SHP77 (cell line): ENCODE measurements at places on chromosomes 2 and 18.

- no peak for DNase-seq
Observed at GRCh38 chr18:50721451-50722120, 98.2 kb downstream of the MRO start.

DNA sequence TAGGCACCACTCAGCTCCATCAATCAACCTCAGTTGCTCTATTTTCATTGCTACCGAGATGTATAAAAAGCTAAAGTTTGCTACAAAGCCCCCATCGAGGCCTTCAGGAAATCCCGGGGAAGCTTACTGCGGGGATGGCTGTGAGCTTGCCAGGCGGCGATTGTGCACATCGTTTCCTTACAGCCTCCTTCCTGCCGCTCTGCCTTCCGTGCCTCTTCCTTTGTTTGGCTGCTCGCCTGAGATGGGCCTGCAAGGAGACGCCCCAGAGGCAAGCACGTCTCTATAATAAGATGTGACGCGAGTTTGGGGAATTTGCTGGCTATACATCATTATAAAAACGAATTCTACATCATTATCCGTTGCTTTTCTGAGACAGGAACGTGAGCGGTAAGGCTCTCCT, 41.6 kb downstream of the DHRS9 start:
- DNase-seq: no peak

GRCh38 chr2:25623361-25623760, 50.0 kb downstream of the DTNB start:
- no peak for DNase-seq

DNA sequence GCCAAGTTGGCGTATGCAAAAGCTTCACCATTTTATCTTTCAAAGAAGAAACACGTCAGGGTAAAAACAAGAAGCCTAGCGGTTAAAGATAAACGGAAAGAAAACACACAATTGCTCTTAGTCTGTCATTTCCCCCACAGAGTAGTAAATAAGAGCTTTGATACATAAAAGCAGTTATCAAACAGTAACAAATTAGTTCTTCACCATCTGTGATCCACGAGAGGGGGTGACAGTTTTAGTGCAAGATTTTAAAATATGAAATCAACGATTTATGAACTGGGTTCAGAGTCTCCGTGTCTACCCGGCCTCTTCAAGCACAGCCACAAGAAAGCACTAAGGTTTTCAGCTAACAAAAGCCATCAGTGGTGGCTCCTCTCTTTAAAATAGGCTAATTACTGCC, 703.9 kb upstream of the ID2 start:
- DNase-seq: no peak

GRCh38 chr18:12455496-12455895, 47.8 kb downstream of the PRELID3A start:
- no peak for DNase-seq

DNA sequence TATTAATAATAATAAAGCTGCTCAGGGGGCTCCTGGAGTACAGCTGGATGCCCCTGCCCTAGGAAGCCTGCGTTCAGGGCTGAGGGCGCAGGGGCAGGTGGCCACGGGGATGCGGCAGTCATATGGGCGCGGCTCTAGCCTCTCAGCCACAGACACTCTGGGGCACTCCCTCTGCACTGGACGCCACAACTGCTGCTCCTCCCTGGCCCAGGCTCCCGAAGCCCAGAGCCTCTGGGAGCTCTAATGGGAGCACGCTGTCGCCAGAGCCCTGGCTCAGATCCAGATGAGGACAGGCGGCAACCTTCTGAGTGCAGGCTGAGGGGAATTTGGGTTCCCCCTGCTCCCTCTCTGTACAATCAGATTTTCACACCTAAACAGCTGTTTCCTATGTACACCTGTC, 93.6 kb downstream of the MTCL1 start:
- no peak for DNase-seq
